ENCODE measurements at places on chromosomes 16 and 17. TPM values are rescaled to one million over a fixed set of nuclear protein-coding genes. Genes with fewer than 3 reads are reported as not detected.
A peak's percentile ranks its signal among the peaks of the same experiment; 100 is the strongest.

KRTAP4-4 gene
- not detected for total RNA-seq

- no peak for DNase-seq
Observed at GRCh38 chr17:29544066-29544465, 22.8 kb downstream of the ABHD15 start.

MAP2K6 gene
- total RNA-seq, result 0.16 TPM

MRPL12 gene
- 26.6 TPM for total RNA-seq

- no peak for DNase-seq
Observed at GRCh38 chr16:30084816-30085159, 6.9 kb downstream of the TBX6 start.

GRCh38 chr17:68325961-68326360, 34.7 kb downstream of the ARSG start:
- no peak for DNase-seq

DNA sequence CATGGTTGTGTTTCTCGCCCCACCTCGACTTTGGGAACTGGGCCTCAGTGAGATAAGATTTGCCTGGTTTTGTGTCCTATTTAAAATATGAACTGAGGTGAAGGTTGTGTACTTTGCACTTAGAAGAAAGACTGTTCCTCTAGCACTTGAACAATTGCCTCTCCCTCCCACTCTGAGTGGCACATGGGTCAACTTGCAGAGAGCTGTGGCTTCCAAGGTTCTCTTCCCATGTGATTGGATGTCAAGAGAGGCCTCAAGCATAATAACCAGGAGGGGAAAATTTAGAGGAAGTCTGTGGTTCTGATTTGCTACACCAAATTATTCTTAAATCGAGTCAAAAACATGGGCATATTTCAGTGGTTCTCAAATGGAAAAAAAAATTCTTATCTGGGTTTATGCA, 329.2 kb downstream of the HS3ST3B1 start:
- no peak for DNase-seq

CD300C gene
- not detected for total RNA-seq

DNA sequence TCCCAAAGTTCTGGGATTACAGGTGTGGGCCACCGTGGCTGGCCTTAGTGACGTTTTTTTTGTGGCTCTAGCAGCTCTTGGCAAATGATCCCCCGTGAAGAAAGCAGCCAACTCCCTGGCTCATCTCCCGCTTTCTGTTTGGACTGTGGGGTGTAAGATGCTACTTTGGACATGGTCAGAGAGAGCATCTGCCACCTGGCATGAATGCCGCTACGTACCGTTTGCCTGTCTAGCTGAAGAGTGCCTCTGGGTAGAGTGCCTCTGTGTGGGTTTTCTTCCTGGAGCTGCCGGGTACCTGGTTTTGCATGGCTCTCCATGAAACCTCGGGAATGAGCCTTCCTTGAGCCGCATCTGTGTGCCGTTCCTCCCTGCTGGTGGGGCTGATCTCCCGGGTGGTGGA, 34.3 kb downstream of the NDEL1 start:
- DNase-seq, result no peak

GRCh38 chr17:49734515-49735490, 27.0 kb upstream of the SLC35B1 start:
- no peak for DNase-seq

- no peak for DNase-seq
Observed at GRCh38 chr16:66084306-66084705, 282.2 kb upstream of the CDH5 start.

- no peak for DNase-seq
Observed at GRCh38 chr16:16004314-16004749, 54.9 kb downstream of the ABCC1 start.

GRCh38 chr16:66035096-66035495, 331.4 kb upstream of the CDH5 start:
- DNase-seq, result no peak

- peak; percentile 56 for DNase-seq
Observed at GRCh38 chr17:77924757-77925336, 33.7 kb upstream of the TNRC6C start.

DNA sequence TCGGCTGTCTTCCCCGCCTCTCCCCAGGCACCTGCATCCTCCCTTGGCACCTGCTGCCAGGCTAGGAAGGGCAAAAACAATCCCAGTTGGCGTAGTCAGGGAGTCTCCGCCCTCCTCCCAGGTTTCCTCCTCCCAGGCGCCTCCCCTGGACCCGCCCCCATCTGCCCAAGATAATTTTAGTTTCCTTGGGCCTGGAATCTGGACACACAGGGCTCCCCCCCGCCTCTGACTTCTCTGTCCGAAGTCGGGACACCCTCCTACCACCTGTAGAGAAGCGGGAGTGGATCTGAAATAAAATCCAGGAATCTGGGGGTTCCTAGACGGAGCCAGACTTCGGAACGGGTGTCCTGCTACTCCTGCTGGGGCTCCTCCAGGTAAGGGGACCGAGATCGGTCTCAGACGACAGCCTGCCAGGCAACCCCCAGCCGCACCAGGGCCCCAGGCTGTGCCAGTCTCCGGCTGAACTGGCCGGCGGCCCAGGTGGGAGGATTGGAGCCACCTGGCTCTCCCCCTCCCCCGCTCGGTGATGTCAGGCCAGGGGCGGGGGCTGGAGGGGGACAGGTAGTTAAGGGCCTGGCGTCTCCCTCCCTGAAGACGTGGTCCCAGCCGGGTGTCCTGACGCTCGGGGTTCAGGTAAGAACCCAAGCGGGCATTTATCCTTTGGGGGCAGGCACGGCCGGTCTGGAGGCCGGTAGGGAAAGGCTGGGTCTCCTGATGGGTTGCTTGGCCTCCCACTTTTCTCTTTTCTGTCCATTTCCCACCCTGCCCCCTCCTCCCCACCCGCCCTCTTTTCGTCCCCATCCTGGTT, at the start of gene GRB7:
Gene GRB7 (plus strand): TSS at position 179 of the 808 bp plus-strand sequence. CDS start 4,364 bp downstream, outside the sequence.
- DNase-seq, result no peak

DNA sequence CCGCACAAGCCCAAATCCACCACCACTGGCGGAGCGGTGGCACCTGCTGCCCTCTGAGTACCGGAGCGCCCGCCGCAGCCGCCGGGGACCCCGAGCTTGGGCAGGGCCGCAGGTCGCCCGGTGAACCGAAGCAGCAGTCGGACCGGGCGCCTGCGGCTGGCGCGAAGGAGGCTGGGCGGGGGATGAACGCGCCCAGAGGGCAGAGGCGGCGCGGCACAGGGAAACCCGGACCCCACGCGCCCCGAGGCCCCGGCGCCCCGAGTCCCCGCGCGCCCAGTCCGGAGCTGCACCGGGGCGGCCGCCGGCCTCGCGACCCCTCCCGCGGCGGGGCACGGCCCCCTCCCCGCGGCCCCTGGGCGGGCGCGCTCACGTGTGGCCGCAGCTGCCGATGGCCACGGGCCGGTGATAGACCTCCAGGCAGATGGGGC, 393 bp downstream of the RNF166 start:
- DNase-seq, result no peak

DNA sequence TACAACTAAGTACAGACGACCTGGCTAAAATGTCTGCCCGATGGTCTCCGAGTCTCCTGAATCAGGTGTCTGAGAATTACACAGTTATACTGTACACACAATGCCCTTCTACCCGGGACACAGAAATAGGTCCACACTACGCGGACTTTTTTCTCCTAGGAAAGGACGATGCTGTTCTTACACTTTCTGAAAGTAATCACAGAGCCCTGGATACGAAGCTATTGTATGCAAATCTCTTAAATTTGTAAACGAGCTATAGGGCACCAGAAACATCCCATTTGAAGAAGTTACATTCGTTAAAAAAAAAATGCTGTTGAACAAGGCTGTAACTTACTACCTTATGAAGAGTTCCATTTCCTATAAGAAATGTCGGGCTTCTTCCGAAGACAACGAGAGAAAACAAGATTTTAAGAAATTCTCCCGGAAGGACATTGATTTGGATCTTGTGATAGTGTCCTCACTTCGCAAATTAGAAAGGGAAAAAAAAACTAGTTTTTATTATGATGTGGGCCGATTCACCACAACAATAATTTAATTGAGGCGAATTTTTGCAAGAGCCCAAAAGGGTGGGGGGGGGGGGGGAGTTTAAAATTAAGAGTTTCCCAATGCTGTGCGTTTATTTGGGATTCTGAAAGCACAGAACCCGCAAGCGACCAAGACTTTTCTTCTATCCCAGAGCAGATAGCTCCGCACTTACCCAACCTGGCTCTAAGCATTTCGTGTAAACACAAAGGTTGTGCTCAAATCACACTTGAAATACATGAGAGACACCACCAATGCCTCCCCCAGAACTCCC, 1.5 kb upstream of the SOX9 start:
- DNase-seq, result no peak

DNA sequence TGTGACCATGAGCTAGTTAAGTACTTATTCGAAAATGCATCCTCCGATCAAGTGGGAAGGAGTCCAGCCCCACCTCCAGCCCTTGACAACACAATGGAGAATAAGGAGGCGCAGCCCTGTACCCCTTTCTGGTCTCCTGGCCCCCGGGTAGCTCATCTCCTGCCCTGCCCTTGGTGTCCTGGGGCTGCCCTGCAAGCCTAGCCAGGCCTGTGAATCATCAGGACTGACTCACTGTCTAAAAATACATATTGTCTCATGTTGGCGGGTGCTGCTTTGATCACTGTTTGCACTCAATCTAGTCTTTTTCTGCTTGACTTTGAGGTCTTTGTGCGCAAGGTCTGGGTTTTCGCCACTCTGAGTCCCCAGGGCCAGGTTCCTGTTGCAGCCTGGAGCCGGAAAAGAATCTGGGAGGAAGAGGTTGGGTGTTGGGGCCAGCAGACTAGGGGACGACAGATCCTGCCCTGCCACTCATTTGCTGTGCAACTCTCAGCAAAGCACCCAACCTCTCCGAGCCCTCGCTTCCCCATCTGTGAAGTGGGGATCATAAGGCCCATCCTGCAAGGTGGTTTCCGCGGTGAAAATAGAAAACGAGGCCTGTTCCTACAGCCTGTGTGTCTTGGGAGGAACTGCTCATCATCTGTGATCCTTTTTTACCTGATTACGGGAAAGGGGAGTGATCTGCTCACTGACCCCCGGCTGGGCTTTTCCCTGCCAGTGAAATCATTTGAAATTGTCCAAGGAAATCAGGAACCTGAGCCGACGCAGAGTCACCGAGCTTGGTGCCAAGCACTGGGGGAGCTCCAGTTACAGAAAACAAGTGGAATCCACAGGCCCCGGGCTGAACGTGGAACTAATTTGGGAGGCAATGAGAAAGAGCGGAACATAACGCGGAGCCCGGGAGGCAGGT, 230.4 kb downstream of the PARN start:
- DNase-seq, result peak; percentile 69

- DNase-seq, result no peak
Observed at GRCh38 chr16:66272461-66272860, 94.0 kb upstream of the CDH5 start.

CALB2 gene
- 0.94 TPM for total RNA-seq

CPD gene
- total RNA-seq, result 30.8 TPM

DNA sequence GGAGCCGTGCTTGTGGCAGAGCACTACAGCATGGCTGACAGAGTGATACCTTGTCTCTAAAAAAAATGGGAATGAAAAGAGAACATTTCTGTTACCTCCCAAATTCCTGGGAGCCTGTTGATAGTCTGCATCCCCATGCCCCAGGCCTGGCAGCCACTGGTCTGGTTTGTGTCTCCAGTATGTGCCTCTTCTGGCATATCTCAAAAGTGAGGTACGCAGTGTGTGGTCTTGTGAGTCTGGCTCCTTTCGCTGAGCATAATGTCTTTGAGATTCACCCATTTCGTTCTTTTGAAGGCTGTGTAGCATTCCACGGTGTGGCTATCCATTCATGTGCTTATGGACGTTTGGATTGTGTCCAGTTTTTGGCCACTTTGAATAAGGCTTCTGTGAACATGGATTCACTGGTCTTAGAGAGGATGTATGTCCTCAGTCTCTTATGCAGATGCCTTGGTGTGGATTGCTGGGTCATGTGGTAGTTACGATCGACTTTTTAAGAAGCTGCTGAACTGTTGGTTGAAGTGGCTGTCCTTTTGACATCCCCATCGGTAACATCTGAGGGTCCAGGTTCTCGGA, 39.1 kb downstream of the PRMT7 start:
- DNase-seq, result no peak

CEP131 gene
- 6.6 TPM for total RNA-seq

SLC16A13 gene
- 0.75 TPM for total RNA-seq

DNA sequence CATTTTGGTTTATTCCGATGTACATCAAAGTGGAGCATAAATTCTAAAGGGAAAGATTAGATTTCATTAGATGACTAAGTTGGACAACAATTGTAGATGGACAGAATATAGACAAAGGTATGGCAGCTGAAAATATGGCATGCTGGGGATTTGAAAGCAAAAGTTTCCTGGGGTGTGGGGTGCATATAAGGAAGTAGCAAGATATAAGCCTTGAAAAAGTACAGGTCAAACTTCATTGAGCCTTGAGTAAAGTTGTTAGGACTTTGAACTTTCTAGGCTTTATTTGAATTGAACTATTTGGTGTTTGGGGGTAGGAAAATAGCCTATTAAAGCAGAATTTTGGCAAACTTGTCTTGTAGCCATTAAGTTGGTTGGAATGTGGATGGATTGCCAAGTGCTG, 75.8 kb upstream of the KCNJ16 start:
- DNase-seq, result no peak

DNA sequence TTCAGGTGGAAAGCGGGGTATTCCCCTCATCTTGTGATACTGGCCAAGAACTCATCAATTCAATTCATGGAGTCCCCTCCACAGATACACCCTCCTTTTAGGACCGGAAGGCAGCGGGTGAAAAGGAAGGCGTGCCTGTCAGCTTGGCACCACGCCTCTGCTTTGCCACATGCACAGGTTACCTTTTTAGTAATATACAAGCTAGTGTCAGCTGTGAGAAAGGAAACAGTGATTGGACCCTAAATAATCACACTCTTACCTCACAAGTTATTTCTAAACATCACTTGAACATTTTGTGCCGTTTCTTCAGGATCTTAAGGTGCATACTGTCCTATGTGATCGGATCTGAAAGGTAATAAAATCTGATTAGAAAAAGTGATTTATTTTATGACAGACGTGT, 15.7 kb downstream of the ZDHHC7 start:
- no peak for DNase-seq

DNA sequence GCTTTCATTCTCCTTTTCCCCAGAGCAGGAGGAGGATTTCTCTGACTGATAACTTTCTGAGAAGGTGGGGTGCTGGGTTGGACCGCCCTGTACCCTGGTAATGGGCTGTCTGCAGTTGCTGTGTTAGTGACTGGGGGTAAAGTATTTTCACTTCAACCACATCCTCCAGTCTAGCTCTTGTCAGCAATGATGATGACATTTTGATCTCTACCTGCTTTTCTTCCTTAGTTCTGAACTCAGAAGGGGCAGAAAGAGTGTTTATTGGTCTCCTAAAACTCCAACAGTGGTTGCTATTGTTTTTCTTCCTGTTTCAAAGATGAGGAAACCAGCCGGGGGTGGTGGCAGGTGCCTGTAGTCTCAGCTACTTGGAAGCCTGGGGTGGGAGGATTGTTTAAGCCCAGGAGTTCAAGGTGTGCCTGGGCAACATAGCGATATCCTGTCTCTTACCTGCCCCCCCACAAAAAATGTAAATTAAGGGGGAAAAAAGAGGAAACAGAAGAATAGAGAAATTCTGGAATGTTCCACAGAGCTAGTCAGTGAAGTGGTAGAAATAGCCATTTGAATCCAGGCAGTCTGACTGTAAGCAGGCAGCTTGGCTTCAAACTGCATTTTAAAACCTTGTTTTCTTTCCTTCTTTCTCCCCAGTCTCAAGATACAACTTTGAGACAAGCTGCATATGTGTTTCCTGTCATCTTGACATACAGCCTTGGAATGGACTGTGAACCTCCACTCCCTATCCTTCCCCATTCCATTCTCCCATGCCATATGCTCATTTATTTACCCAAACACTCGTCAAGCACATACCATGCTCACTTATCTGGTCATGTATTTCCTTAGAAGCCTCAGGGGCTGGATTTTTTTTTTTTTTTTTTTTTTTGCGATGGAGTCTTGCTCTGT, 3.3 kb upstream of the N4BP1 start:
- DNase-seq, result no peak

All from myocyte (in vitro differentiated cells).